ENCODE measurements at places on chromosomes 2 and 18.
A peak's percentile ranks its signal among the peaks of the same experiment; 100 is the strongest.

DNA sequence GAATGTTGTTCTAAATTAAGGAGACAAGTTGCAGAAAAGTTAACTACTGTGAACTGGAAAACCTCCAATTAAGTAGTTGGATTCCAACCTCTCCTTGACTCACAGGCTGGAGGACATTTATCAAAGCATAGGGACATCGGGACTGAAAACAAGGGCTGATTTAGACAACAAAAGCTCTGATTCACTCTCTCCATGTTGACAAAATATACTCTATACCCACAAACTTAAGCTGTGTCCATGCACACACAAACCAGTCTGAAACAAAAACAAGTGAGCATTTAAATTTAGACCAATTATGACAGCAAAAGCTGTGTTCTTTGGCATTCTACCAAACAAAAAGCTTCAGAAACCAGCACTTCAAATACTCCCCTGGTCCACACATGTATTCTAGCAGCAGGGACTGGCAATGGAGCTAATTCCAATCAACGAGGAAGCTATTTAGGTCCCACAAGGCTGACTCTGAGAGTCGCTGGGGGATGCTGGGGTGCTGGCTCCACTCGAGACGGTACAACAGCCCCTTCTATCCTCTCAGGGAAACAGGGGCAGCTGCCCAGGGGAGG lies 71.4 kb downstream of the NXPH2 start:
- DNase-seq, result no peak

DNA sequence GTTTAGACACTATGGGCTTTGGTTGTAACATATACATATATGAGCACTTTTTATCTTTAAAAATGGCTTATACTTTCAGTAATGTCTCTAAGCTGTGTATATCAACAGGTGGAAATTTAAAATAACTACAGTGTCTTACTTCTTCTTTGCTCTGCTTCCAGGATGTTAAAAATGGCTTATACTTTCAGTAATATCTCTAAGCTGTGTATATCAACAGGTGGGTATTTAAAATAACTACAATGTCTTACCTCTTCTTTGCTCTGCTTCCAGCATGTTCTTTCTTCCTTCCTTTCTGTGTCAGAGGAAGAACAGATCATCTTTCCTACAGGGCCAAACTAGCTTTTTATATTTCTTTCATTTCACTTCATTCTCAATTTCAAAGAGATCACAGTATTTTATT lies 689.6 kb downstream of the EPHA4 start:
- no peak for DNase-seq

- DNase-seq, result no peak
Observed at GRCh38 chr18:33821503-33821902, 243.5 kb downstream of the ASXL3 start.

- DNase-seq, result no peak
Observed at GRCh38 chr2:84944295-84944909, 26.6 kb upstream of the KCMF1 start.

DNA sequence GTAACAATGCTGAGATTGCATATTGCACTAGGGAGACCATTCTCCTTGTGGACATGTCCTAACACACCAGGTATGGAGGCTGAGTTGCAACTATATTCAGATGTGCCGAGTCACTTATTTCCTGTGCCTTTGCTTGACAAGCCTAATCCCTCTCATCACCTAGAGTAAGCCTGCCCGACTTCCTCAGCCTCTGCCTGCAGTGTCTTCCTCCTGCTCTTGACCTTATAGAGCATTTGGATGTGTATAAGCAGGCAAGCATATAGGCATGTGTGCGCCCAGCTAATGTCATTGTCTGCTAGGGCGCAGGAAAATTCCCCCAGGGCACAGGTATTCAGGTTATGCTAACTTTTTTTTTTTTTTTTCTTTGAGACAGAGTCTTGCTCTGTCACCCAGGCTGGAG lies 316.9 kb downstream of the CDH2 start:
- DNase-seq, result no peak

- DNase-seq, result no peak
Observed at GRCh38 chr18:40347261-40347660, 1607.8 kb upstream of the PIK3C3 start.

DNA sequence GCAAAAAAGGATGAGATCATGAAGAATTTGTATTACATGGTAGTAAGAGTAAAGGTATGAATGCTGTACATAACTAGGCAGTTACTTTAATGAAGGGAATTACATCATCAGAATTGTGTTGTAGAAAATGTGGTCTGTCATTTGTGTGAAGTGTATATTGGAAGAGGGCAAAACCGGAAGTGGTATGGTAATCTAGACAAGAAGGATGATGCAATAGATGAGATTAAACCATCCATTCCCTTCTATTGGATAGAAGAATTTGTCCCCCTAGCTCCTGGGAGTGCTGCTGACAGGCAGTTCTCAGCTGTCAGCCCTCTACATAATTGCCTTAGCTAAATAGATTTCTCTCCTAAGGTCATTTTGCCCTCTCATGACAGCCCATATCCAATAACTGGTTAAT lies 55.9 kb upstream of the BARD1 start:
- no peak for DNase-seq

- DNase-seq, result no peak
Observed at GRCh38 chr2:12710301-12710700, 6.4 kb upstream of the TRIB2 start.

- DNase-seq, result no peak
Observed at GRCh38 chr2:1683297-1683696, 61.0 kb downstream of the PXDN start.

DNA sequence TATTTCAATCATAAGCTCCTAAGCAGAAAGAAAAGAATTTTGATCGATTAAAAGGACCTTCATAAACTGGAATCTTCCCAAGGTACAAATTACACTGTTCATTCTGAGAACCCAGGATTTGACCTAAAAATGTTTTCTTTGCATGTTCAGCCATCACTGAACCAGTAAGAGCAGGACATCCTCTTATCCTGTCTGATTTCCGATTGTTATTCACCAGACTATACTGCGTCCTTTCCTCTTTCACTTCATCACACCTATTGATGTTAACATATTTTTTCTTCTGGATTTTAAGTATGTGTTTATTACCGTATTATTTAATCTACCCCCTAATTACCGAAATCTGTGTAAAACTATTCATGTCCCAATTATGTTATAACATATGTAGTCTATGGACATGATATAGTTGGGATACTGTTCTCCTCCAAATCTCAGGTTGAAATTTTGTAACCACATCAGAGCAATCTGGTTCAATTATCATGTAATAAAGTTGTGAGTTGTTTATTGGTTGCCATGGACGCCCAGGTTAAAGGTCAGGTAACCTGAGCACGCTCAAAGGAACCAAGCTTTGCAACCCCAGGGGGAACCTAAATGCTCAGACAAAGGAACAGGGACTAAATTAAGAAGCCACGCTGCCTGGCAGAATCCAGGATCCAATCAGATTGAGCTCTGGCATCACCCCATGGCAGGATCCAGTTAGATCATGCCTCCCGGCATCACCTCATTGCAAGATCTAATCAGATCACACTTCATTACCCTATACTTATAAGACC lies 11.6 kb upstream of the TBC1D8 start:
- DNase-seq, result no peak

DNA sequence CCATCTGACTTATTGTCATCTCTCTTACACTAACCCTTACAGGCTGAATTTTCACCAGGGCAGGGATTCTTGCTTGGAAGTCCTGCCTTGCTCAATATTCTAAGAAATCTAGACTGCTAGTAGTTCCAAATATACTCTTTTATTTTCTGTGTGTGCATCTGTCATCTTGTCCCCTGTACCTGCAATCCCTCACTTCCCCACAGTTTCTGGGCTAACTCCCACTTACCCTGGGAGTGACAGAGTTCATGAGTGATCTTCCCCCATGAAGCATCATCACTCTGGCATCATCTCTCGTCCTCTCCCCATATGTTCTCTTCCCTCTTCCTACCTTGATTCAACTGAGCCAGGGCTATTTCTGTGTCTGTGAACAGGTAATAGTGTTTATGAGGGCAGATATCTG lies 35.7 kb downstream of the HNMT start:
- no peak for DNase-seq

DNA sequence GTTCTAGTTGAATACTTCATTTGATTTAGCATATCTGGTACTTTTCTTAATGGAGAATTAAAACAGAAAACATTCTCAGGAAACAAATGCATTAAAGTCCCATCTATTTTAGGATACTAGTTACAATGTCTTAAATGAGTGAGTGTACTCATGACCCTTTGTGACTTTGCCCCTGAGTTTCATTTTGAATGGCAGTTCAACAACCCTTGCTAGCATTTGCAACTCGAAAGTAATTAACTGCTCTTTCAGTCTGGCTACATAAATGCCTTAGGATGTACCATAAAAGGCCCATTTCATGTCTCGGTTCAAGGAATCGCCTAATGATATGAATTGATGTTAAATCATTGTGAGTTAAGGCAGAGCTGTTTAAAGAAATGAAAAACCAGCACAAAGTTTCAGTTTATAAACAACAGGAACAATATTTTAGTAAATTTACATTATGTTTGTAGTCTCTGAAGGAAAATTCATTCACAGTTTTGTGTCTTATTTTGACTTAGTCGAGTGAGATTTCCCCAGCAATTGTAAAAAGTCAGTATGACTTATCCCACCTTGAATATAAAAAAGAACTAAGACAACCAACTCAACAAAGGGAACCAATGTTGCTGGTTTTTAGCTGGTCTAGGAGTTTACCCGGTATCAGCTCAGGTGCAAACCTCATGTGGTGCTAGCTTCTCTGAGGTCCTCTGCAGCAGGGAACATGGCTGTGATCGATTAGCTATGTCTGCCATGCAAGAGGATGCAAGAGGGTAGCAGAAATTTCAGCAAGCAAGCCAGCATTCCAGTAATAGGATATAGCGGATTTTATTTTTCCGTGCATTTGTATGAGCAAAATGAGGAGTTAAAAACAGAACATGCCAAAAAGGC lies 386.2 kb downstream of the PTPRM start:
- DNase-seq, result no peak

- no peak for DNase-seq
Observed at GRCh38 chr2:174062934-174063333, 97.8 kb upstream of the SP3 start.

DNA sequence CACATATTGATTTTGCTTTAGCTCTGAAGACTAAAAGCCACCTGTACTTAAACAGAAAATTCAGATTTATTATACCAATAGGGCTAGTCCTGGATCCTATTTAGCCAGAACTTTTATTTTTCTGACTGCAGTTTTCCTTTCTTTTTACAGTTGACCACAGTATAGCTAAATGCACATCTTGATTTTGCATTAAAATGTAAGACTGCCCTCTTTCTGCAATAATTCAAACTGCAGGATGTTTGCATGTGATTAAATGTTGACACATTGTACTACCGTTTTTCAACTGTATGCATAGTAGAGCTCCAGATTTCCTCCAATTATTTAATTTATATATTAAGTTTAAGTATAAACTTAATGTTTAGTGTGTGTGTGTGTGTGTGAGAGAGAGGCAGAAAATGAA lies 1262.9 kb downstream of the SUCLG1 start:
- no peak for DNase-seq

DNA sequence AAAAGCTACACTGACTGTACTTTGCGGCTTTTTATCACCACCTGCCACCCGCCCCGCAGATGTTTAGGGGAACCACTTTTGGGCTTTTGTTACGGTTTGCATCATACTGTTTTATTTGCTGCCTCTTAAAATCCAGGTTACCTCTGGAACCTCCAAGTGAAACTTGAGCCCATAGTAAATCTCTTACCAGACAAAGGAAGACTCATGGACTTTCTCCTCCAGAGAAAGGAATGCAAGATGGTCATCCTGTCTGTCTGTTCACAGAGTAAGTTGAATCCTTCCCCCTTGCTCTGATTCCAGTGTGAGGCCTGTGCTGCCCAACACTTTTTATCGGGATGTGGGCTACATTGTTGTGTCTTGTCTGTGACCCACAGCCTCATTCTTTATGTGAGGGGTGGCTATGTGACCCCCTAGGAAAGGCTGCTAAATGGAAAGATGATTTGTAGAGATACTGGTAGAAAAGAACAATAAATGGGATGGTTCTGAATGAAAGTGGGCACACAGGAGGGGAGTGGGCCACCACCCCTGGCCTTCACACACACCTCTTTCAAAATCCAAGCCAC lies 23.3 kb downstream of the RMC1 start:
- no peak for DNase-seq

DNA sequence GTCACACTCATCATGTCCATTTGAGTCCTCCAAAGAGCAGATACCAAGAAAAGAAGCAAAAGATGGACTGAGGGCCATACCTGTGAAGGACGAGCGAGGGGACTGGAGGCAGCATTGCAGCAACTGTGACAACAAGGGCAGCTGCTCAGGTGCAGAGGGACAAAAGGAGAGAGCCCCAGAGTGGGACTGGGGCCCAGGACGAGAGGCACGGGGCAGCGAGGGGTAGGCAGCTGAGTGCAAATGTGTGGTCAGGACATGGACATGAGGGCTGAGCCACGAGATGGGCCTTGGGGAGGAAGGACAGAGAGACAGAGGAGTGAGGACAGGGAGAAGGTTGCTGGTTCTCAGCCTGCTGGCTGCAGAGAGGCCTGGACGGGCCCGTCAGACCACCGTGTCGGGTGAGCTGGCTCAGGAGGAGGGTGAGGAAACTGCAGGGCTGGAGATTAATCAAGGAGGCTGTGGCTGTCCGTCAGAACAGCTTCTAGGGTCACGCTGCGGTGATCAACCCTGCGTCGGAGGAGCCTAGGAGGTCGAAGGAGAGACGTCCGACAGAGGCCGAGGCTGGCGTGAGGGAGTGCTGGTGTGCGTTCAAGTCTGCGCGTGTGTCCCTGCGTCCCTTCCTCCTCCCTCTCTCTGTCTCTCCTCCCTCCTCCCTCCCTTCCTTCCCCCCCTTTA lies 206.8 kb upstream of the HDAC4 start:
- DNase-seq, result no peak

- DNase-seq, result no peak
Observed at GRCh38 chr2:238596571-238597551, 170.1 kb downstream of the ASB1 start.

GRCh38 chr2:174176898-174177297 lies 71.4 kb downstream of the OLA1 start:
- DNase-seq, result no peak

GRCh38 chr2:100610381-100610831 lies 47.6 kb downstream of the PDCL3 start:
- DNase-seq, result peak; percentile 71

GRCh38 chr2:104854498-104855220 lies 744 bp downstream of the POU3F3 start:
- DNase-seq, result no peak
